GOT3 (cell line): ENCODE measurements at places on chromosomes 7 and 10.

DNA sequence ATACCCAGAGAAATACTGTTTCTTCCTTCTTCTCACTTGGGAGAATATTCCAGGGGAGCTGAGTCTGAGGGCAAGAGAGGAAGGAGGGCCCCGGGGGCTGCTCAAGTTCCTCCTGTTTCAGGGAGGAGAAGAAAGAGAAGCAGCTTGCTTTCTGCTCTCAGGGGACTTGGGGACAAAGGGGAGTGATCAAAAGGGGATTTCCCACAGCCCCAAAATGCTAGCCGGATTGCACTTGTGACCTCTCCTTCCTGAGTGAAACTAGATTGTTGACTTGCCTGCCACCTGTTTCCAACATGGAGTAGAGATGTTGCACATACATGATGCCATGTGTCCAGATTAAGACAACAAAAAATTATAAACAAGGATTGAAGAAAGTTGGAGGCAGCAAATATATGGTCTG, 28.7 kb upstream of the PDCD4 start:
- DNase-seq: no peak

DNA sequence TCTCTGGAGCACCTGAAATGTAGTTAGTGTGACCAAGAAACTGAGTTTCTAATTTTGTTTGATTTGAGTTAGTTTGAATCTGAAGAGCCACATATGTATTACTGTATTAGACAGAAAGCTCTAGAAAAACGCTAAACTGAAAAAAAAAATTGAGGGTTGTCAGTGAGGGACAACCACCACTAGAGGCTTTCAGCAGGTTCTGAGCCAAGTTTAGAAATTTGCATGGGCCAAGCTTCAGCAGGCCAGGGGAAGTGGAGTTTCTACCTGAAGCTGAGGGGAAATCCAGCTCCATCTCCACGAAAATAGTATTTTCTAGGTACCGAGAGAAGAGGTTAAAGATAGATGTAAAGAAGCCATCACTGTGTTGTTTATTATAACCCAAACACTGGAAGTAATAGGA, 77.9 kb upstream of the PLXNA4 start:
- DNase-seq: no peak

DNA sequence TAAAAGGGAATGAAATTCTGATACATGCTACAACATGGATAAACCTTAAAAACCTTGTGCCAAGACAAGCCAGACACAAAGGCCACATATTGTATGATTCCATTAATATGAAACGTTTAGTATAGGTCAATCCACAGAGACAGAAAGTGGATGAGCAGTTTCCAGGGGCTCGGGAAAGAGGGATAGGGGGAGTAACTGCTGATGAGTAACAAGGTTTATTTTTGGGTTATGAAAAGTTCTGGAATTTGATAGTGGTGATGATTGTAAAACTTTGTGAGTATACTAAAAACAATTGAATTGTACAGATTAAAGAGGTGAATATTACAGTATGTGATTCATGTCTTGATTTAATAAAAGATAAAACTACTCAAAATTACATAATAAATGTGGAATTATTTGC, 19.1 kb upstream of the SLC13A1 start:
- no peak for DNase-seq

DNA sequence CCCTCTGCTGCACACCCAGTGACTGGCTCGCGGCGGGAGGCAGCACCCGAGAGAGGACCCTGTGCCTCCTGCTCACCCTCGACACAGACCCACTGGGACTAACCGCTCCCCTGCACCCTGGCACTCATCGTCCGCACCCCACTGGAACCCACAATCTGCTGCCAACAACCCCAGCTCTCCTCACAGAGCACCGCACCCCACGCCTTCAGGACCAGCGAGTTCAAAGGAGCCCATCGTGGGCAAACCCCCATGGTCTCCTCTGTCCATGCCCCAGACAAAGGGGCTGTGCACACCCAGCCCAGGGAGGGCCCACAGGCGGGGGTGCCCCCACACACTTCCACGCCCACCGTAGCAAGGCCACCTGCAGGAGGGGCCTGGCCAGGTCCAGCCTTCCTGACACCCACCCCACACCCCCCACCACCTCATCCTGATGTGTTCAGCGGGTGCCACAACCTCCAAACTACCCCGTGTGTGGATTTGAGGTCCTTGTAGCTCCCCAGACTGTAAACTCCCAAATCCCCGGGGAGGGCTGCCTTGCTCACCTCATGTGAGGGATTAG, 14.0 kb downstream of the RASGEF1A start:
- DNase-seq: no peak

- DNase-seq: peak; percentile 30
Measured at GRCh38 chr7:24778543-24779282, 21.4 kb upstream of the GSDME start.

- DNase-seq: no peak
Measured at GRCh38 chr7:84666651-84667050, 472.1 kb upstream of the SEMA3A start.

DNA sequence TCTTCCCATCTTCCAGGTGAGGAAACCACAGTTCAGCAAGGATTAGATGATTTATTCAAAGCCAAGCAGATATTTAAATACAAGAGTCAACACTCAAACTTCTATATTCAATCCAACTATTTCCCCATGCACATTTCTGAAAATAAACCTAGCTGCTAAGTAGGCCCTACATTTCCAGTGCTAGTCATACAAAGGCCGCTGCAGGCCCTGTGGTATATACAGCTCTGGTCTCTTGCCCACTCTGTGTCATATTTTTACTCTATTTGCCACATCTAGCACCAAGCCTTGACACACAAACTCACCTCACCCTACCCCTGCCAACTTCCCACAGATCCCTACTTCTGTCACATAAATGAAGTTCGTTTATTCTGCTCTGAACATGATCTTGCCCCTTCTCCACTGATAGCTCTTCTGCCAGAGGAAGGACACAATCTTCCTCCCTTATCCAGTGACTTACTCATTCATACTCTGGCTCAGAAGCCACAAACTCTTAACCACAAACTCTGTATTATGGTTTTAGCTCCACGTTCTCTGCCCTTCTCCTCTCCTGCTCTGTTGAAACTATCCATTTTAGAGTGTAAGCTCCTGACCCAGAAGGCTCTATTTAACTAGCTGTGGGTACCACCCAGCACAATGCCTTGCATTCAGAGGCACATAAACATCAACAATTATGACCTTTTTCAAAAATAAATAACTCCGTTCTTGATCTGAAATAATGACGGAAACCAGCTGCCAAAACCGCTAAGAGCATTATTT, 180.7 kb downstream of the CPEB3 start:
- no peak for DNase-seq

GRCh38 chr10:21978191-21978862, 25.2 kb downstream of the DNAJC1 start:
- DNase-seq: no peak

DNA sequence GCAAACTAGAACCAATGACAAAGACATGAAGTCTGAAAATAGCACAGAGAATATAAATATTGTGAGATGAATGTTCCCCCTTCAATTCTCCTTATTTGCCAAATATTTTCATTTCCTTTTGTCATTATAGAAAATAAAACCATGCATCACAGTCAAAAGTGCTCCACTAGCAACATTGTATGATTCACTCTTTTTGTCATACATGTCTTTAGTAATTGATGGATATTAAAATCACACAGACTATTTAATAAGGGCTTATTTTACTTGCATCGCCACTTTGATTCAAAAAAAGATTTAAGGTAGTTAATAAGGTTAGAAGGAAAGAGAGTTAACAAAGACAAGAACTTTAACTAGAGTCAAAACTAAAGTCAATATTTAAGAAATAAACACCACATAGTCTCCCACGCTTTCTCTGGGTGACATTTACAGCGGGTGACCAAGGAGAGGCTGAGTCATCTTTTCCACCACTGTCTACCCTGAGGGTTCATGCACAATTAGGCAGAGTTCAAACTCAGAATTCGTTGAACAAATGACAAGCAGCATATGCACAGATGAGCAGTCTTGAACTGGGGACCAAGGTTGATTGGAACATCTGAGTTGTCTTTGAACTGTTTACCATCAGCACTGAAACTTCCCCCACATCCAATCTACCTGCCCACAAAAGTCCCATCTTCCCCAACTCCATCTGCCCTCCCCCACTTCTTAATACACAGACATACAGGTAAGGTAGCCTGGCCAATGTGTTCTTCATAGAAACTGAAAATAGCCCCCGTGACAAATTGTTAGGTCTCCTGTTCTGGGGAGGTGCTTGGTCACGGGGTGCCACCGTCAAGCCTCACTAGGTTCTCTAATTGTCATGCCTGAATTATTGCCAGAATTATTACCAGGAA, 42.5 kb downstream of the C7orf25 start:
- no peak for DNase-seq

- DNase-seq: no peak
Measured at GRCh38 chr10:3411044-3411443, 238.5 kb upstream of the PITRM1 start.

DNA sequence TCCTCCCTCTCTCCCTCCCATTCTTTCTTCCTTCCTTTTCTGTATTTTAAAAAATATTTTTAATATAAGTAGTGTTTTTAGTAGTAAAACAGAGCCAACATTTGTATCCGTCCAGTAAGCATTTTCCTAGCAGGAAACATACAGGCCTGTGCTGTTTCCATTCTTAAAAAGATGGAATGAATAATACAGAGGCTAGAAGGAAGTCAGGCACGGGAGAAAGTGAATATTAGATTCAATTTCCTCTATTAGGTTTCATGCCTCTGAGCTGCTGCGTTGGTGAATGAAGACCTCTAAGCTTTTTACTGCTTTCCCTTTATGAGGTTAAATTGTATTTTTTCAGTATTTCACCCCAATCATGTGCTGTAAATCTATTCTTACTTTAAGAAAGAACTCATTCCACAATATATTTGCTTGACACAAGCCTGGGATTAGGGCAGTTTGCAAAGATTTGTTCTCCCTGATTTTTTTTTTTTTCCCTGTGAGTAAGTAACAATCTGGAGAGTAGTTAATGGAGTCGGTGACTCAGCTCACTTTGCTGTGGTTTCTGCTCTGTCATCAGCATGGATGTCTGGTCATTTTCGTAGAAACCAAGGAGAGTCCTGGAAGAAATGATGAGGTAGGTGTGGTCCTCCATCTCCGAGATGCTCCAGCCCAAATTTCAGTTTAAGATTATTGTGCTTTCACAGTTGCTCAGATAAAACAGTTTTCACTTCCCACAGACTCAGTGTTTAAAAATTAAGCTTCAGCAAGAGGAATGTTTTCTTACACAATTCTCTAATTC, 76.1 kb upstream of the PITRM1 start:
- peak; percentile 4 for DNase-seq

DNA sequence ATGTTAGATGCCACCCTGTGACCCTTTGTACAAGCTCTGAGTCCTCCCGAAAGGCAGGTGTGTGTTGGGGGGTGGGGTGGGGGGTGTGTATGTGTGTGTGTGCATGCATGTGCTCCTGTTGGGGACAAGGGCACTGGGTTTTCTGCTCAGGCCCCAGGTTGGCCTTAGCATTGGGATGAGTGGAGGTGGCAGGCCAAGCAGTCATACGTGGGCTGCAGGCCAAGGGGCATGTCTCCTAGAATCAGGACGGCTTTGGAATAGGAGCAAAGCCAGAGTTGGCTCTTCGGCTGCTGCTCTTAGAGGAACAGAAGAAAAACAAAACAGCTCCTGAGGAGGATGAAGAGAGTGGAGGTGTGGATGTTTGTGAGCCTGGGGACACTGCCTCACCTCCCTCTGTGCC, 26.0 kb downstream of the HSPA12A start:
- DNase-seq: no peak

DNA sequence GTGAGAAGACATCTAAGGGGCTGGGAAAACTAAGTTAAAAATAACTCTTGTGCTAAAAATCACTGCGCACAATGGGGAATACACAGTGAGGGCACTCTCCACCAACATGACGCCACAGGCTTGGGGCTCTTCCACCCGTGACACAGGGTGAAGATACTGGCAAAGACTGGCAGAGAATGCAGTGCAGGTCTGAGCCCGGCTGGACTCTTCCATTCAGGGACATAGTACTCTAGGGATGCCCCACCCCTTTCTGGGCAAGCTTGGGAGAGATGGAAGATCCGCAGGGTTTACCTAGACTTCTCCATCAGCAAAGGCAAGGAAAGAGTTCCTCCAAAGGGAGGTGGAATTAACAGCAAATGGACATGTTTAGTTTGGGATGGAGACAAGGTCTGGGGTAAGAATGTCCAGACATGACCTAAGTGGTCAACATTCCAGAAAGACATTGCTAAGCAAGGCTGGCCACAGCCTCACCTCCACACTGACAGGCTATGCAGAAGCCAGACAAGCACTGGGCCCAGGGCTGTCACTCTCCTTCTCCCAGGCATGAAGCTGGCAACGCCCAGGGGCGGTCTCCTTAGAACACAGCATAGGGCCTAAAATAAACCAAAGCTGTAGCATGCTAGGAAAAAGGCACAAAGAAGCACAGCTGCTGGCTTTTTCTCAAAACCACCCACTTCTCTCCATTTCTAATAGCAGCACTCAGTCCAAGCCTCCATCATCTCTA, 28.1 kb downstream of the XPNPEP1 start:
- no peak for DNase-seq

- DNase-seq: no peak
Measured at GRCh38 chr7:126606331-126606730, 646.4 kb downstream of the GRM8 start.
